ENCODE measurements at places on chromosomes 12 and 14.
A peak's percentile ranks its signal among the peaks of the same experiment; 100 is the strongest.

DNA sequence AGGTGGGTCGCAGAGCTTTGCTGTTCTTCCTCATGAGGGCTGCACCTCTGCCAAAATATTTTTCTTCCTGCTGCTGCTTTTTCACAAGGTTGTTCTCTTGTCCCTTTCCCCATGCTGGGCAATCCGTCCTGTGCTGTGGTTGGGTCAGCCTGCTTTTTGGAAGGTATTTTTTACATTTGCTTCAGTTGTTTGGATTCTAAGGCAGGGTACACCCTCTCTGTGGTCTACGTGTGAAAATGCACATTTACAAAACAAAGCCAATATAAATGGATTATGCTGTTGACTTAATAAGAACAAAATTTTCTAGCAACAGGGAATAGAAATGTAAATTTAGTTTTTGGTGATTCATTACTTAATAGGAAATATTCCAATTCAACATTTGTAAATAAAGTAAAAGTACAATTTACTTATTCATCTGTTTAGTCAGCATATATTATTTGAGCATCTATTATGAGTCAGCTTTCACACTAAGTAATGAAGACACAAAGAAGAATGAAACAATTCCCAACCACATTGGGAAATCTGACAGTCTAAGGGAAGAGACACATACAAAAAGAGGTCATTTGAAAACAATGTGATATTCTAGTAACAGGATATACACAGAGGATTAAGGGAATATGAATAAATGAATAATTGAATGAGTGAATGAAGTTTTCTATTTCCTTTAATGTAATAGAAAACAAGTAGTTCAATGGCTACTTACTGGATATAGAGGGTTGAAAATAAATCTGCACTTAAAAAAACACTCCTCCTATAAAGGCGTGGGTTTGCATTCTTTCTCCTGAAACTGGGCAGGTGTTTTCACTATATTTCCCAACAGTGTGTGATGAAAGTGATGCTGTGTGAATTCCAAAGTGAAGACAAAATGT lies 94.6 kb upstream of the PRICKLE1 start:
- no peak for DNase-seq

DNA sequence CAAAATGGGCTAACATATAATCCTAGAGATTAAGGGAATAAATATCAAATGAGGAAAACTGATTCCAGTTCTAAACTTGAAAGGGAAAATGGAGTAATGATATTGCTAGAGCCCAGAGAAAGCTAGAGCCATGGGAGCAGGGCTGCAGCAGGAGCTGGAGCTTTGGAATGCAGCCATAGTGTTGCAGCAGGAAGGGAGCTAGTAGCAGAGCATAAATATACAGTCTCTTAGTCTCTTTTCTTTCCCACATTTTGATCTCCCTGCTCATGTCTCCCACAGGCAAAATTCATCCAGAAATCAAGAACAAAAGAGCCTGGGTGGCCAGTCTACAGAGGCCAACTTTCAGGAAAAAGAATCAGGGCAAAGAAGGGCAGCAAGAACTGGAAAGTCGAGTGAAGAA lies 253.7 kb downstream of the ATXN7L3B start:
- DNase-seq: no peak

DNA sequence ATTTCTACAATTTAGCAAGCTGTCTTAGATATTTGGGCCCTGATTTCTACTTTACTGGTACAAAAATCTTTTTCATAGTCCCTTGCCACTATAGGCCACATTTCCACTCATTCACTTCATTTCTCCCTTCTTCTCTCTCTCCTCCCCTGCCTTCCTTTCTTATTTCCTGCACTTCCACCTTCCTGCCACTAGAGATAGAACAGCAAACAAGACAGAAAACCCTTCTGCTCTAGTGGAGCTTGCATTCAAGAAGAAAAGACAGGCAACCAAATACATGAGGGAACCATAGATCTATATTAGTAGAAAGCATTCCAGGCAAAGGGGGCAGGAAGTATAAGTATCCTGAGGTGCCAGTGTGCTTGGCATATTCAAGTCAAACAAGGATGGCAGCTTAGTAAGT lies 623.5 kb downstream of the FLRT2 start:
- no peak for DNase-seq

- no peak for DNase-seq
These were observed 77.0 kb upstream of the METAP2 start for GRCh38 chr12:95396849-95397468.

DNA sequence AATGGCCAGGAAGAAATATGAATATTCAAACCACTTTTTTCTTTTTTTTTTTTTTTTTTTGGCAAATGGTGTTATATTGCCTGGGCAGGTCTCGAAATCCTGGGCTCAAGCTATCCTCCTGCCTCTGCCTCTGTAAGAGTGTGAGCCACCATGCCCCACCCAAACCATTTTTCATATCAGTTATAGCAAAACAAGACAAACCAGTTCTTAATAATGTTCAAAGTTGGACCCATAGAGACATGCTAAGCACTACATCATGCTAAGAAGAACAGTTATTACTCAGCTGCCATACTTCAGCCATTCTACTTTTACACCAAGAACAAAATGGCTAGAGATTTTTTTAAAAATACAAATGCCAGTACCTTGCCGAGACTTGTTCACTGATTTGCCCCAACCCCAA lies 25.5 kb downstream of the EIF2S1 start:
- no peak for DNase-seq

- no peak for DNase-seq
These were observed 507 bp downstream of the AHSA1 start for GRCh38 chr14:77458249-77458950.

GRCh38 chr12:38258411-38258810 lies 58.2 kb upstream of the ALG10B start:
- DNase-seq: no peak

DNA sequence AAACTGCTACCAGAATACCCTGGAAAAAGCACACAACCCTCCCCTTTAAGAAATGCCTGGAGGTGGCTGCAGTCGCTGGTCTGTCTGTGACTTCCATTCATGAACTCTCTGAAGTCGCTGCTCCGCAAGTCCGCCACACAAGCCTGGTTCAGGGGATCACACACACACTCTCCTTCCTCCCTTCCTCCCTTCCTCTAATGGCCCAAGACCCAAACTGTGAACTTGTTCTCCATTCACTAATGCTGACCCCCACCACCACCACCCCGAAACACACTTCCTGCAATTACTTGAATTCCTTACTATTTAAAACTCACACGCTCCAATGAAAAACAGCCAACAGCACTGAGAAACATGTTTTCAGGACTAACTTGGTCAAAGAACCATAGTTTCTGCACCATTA lies 1.0 kb upstream of the LMO3 start:
- no peak for DNase-seq

DNA sequence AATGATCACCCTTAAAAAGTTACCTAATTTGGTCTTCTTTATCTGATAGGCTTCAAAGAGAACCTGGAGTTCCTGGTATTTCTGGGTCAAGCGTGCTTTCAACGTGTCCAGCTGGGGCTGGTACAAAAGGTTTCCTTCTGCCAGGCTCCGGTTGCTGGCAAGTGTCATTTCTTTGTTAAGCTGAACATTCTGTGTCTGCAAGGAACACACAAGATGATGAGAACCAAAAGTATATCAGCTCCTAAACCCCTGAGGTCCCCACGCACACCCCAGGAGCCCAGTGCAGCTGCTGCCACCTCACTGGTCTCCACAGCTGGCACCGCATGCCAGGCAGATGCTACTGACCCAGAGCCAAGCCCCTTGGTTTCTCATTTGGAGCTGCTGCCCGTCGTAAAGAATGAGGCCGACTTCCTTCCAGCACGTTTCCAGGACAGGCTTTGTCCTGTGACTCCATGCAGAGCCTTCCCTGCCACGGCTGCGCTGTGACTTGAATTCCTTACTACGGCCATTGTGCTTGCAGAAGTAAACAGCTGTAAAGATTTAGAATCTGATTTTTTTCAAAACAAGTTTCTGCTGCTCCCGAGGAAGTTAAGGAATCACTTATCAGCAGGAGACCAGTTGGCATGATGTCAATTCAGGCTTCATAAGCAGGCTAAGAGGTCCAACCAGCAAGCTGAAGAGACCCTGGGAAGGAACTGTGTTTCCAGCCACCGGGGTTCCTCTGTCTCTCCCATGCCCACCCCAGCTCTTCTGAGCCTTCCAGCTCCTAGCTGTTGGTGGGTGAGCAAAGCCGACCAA lies 24.9 kb downstream of the VPS37B start:
- no peak for DNase-seq

DNA sequence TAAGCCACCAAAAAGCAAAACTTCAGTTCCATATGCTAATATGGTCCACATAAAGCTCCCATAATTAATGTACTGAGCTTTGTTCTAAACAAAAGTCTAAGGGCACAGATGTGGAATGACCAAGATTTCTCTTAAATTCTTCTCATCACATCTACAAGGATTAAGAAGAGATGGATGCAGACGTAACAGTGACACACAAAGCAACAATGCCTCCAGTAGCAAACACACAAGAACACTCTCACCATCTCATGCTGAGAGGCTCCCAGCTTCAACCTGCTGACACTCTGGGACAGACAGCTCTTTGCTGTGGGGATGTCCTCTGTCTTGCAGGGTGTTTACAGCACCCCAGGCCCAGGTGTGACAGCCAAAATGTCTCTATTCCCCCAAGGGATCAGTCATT lies 48.2 kb downstream of the SETD3 start:
- no peak for DNase-seq

DNA sequence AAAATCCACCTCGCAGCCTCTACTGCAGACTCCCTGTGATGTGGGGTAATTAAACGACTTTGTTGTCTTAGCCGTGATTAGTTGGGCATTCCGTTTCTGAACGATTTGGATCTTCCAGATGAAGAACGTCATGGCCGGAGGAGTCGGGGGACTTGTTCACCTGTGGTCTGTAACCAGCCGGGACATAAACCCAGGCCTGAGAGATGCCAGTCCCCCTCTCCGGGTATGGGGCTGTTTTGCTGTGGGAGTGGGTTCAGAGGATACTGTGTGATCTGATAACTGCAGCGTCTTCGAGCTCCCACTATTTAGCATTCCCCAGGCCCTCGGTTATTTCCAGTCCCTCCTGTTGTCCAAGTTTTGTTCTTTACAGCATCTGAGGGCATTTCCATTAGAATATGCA lies 96.1 kb downstream of the PIWIL1 start:
- no peak for DNase-seq

- peak; percentile 45 for DNase-seq
These were observed 706 bp downstream of the CRACR2A start for GRCh38 chr12:3752096-3752709.

DNA sequence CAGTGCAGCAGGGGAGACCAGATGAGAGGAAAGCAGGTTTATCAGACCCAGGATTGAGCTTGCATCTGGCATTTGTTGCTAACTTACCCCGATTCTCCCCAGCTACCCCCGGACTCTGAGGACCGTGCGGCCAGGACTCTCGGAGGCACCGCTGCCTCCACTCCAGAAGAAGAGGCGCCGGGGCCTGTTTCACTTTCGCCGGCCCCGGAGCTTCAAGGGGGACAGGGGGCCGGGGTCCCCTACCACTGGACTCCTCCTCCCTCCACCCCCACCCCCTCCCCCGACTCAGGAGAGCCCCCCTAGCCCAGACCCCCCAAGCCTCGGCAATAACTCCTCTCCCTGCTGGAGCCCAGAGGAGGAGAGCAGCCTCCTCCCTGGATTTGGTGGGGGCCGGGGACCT lies 6.5 kb upstream of the CPNE6 start:
- no peak for DNase-seq

DNA sequence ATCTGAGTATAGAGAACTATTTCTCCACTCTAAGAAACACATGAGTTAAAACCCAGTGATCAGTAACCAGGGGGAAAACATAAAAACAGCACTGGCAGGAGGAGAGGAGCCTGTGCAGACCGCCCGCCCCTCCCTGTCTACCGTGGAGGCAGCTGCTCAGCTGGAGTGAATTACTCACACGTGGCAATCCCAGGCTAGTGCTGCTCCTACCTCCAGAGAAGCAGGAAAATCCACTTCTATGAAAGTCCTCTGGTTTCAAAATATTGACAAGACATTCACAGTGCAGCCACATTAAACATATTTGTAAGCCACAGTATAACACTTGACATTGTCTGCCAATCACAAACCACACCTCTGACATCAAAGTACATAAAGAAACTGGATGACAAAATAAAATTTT lies 16.7 kb downstream of the TMEM132D start:
- DNase-seq: no peak

DNA sequence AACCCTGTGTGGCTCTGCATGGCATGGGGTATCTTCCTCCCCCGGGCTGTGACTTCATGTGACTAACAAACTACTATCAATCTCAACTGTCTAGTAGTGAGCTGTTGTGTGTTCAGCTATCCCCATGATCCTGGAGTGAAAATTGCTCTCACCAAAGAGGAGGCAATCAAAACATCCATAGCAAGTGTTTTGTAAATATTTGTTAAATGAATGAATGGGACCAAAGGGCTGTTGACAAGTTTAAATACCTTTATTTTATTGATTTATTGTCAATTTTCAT lies 138.1 kb upstream of the CPM start:
- no peak for DNase-seq

DNA sequence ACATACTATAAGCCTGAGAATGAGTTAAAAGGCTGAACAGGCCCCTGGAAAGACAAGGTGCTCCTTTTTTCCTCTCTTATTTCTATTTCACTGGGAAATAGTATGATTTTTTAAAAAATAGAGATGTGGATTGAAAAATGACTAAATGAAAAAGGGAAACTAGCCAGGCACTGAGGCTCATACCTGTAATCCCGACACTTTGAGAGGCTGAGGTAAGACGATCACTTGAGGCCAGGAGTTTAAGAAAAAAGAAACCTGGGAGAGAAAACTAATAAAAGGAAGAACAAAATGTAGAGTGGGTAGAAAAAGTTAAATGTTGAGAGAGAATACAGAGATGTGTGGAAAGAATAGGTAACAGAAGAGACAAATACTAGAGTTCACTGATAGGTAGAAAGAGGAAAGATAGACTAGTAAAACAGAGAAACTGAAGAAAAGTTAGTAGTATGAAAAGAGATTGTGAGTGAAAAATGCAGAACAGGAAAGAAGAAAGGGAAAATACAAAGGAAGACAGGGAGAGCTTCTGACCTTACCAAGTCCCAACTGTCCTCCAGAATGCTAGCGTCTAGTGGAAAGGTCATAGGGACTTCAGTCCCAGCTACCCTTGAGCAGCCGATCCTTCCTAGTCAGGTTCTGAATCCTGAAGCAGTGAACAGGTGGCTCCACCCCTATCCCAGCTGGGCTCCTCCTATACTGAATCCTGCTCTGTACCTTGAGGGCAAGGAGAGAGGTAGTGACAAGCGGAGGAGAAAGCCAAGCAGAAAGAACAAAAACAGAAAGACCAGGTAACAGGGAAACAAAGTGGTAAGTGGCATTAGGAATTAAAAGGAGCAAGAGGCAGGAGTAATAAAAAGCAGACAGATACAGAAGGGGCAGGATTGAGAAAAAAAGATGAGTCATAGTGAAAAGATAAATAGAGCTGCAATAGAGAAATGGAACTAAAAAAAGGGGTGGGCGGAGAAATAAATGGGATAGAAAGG lies 7.3 kb downstream of the TMEM116 start:
- DNase-seq: no peak

GRCh38 chr12:116215023-116215422 lies 62.5 kb downstream of the MED13L start:
- no peak for DNase-seq

- no peak for DNase-seq
These were observed 47.3 kb downstream of the SCARB1 start for GRCh38 chr12:124816295-124816854.
